SW480 (cell line): ENCODE measurements at places on chromosomes 11 and 22.

DNA sequence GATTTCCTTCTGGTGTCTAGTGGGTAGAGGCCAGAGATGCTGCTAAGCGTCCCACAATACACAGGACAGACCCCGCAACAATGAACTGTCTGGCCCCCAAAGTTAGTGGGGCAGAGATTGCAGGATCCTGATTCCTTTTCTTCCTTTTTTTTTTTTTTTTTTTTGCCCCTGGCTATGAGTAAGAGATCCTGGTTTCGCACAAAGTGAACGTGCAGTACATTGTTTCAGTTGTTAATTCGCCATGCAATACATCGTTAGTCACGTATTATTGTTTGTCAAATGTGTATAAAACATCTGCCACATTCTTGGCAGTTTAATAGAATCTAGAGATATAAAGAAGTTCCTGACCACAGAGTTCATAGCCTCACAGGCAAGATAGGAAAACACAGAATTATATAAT lies 20.2 kb downstream of the ST3GAL4 start:
- no peak for DNase-seq

DNA sequence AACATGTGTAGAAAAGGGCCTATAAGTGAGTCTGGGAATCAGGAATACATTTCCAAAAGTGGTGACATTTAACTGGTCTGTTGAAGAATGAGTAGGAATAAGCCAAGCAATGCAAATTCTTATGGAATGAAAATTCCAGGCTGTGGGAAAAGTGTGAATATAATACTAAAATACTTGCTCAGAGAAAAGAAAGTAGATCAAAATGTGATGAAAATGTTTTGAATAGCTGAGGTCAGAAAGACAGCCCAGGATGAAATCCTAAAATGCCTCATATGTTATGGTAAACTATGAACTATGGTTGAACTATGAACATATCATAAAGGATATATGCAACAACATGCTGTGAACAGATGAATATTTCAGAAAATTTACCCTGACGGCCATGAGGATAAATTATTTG lies 688.3 kb upstream of the FAT3 start:
- no peak for DNase-seq

GRCh38 chr11:36425561-36426081 lies 84.5 kb downstream of the TRAF6 start:
- DNase-seq: no peak

- DNase-seq: no peak
These were observed 110.5 kb downstream of the MICAL3 start for GRCh38 chr22:17913801-17914347.

DNA sequence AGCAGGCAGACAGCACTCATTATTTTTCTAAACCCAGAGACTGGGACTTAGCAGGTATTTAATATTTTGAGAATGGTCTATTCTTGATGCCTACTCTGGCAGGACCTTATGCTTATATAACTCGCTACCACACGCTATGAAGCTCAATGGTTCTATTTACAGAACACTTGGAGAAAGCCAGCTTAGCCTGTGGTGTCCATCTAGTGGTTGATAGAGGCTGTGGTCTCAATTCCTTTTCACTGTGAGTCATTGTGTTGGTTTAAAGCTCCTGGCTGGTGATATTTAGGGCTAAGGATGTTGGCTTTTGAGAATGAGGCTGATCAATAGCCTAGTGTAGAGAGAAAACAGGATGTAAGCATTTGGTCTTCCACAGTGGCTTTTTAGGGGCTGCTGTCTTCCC lies 206.4 kb downstream of the DBX1 start:
- DNase-seq: peak; percentile 46

GRCh38 chr11:35334385-35335090 lies 84.8 kb downstream of the SLC1A2 start:
- no peak for DNase-seq

DNA sequence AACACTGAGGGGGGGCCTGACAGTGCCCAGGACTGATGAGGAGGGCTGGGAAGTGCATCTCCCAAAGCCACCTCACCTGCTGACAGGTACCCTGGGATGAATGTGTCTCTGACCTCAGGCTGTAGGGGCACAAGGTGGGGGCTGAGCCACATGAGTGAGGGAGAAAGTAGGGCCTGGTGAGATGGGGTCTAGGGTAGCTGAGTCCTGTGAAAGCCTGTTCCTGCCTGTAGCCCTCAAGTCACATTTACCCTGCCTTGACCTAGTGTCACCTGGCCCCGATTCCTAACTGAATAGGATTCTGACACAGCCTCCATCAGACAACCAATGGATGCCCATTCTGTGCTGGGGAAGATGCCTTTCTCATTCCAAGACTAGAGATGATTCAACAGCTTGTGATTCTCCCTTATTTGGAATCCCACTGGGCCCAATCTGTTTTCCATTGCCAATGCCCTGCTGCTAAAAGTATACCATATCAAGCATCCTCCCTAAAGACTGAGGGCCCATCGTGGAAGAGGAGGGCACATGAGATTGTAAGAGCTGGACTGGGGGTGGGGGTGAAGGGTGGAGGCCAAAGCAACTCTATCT lies 11.1 kb upstream of the RFPL1 start:
- DNase-seq: no peak
